Vagina (tissue), 2 donors: ENCODE measurements at places on chromosomes 7 and 10.

- H3K4me1 ChIP-seq = peaks cover 6% of the 10 kb centered on the region
- H3K36me3 ChIP-seq = no peaks in the 10 kb centered on the region
- H3K27ac ChIP-seq = no peak overlapping the region
- no peaks in the 10 kb centered on the region for H3K27me3 ChIP-seq
- H3K4me3 ChIP-seq = no peak overlapping the region
- DNase-seq = no peak
Observed at GRCh38 chr10:87700031-87700796, 40.5 kb downstream of the PAPSS2 start.

DNA sequence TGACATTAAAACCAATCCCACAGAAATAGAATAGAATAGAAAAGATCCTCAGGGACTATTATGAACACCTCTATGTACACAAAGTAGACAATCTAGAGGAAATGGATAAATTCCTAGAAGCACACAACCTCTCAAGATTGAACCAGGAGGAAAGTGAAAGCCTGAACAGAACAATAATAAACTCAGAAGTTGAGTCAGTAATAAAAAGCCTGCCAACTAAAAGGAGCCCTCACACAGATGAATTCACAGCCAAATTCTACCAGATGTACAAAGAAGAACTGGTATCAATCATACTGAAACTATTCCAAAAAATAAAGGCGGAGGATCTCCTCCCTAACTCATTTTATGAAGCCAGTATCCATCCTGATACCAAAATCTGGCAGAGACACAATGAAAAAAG is 220.3 kb upstream of the HPS1 start:
- H3K27me3 ChIP-seq = no peaks in the 10 kb centered on the region
- no peak for DNase-seq
- H3K27ac ChIP-seq = no peak overlapping the region
- H3K36me3 ChIP-seq = no peaks in the 10 kb centered on the region
- H3K4me1 ChIP-seq = no peaks in the 10 kb centered on the region

- no peaks in the 10 kb centered on the region for H3K27me3 ChIP-seq
- no peak overlapping the region for H3K4me3 ChIP-seq
- no peak overlapping the region for H3K27ac ChIP-seq
- H3K36me3 ChIP-seq = peaks cover 12% of the 10 kb centered on the region
- no peaks in the 10 kb centered on the region for H3K4me1 ChIP-seq
Observed at GRCh38 chr10:121844537-121844936, 83.3 kb downstream of the ATE1 start.

- H3K36me3 ChIP-seq = no peaks in the 10 kb centered on the region
- no peak for DNase-seq
- H3K27me3 ChIP-seq = no peaks in the 10 kb centered on the region
- no peak overlapping the region for H3K27ac ChIP-seq
Observed at GRCh38 chr7:82430500-82431465, 12.8 kb downstream of the CACNA2D1 start.

DNA sequence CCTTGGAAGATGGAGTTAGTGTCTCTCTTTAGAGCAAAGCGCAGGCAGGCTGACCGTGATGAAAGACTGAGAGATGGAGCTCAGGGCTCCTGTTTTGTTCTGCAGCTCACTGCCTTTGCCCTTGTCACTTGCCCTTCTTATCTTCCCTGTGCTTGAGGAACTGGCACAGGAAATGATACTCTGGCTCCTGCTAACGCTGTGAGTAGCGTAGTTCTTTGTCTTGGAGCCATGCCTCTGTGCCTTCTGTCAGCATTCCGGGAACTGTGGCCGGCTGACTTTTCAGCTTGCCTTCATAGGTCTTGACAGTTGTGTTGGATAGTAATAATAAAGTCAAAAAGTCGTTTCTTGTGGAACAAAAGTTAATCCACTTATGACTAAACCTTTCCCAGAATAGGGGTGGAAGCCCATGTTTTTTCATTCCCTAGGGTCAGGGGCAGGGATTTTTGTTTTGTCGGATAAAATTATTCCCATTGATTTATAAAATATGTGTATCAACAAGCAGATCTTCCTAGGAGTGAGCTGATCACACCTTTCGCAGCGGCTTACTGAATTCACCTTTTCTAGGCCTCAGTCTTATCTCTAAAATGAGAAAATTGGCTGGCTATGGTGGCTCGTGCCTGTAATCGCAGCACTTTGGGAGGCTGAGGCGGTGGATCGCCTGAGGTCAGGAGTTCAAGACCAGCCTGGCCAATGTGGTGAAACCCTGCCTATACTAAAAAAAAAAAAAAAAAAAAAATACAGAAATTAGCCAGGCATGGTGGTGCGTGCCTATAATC is 16.6 kb upstream of the TMEM236 start:
- no peaks in the 10 kb centered on the region for H3K4me1 ChIP-seq
- H3K27ac ChIP-seq = no peak overlapping the region
- no peak for DNase-seq
- no peak overlapping the region for H3K4me3 ChIP-seq
- H3K36me3 ChIP-seq = no peaks in the 10 kb centered on the region

DNA sequence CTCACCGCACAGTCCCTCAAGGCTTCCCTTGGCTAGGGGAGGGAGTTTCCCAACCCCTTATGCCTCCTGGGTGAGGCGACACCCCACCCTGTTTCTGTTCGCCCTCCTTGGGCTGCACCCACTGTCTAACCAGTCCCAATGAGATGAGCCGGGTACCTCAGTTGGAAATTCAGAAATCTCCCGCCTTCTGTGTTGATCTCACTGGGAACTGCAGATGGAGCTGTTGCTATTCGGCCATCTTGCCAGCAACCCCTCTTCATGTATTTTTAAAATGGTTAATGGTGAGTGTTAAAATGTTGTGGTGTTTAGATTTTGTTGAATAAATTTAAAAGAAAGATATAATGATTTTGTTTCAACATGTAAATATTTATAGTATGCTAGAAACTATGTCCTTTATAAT is 22.0 kb downstream of the UMAD1 start:
- no peak for DNase-seq
- no peak overlapping the region for H3K27ac ChIP-seq
- peaks cover 8% of the 10 kb centered on the region for H3K4me1 ChIP-seq
- H3K27me3 ChIP-seq = no peaks in the 10 kb centered on the region
- no peak overlapping the region for H3K4me3 ChIP-seq

GRCh38 chr10:43200538-43201390 is 62.5 kb downstream of the CSGALNACT2 start:
- H3K27ac ChIP-seq = no peak overlapping the region
- no peaks in the 10 kb centered on the region for H3K36me3 ChIP-seq
- no peaks in the 10 kb centered on the region for H3K27me3 ChIP-seq

DNA sequence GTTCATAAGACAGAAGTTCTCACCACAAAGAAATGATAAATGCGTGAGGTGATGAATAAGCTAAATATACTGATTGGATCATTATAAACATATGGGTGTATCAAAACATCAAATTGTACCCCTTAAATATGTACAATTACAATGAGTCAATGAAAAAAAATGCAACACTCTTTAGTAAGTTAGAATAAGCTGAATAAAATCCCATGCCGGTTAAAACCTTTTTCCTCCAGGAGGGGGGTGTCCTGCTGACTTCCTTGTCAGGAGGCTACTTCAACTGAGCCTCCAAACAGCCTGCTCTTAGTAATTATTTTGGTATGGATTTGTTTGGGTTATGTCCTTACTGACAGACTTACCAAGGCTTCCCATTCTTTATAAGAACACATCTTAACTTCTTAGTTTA is 649.1 kb downstream of the INHBA start:
- no peak overlapping the region for H3K27ac ChIP-seq
- no peaks in the 10 kb centered on the region for H3K4me1 ChIP-seq
- no peak for DNase-seq
- H3K4me3 ChIP-seq = no peak overlapping the region
- no peaks in the 10 kb centered on the region for H3K27me3 ChIP-seq

GRCh38 chr7:90424720-90425119 is 21.5 kb downstream of the CLDN12 start:
- no peaks in the 10 kb centered on the region for H3K27me3 ChIP-seq
- no peaks in the 10 kb centered on the region for H3K36me3 ChIP-seq
- no peak overlapping the region for H3K27ac ChIP-seq

DNA sequence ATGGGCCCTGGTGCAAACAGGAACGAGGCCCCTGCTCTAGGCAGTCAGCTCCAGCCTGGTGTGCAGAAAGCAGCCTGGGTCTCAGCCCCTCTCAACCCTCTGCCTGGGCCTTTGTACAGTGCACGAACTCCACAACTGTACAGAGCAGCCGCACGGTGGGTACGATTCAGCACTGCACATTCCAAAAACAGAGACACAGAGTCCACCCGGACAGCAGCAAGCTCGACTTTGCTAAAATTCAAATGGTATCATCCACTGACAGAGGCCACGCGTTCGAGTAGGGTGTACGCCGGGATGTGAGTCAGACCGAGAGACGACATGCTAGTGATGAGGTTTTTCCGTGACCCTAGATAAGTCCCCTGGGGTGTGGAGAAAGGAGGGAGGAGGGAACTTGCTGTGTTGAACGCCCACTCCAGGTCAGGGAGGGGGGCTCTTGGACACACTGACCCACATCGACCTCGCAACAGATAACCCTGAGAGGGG is 65.6 kb upstream of the PDGFA start:
- no peaks in the 10 kb centered on the region for H3K27me3 ChIP-seq
- no peaks in the 10 kb centered on the region for H3K4me1 ChIP-seq
- no peak overlapping the region for H3K4me3 ChIP-seq
- no peak overlapping the region for H3K27ac ChIP-seq
- no peaks in the 10 kb centered on the region for H3K36me3 ChIP-seq
- DNase-seq = no peak

- H3K4me3 ChIP-seq = peak overlapping the region; percentile 96
- no peak overlapping the region for H3K27ac ChIP-seq
- peaks cover 24% of the 10 kb centered on the region for H3K4me1 ChIP-seq
- H3K36me3 ChIP-seq = no peaks in the 10 kb centered on the region
Observed at GRCh38 chr10:7817984-7818294, 366 bp upstream of the TAF3 start.

DNA sequence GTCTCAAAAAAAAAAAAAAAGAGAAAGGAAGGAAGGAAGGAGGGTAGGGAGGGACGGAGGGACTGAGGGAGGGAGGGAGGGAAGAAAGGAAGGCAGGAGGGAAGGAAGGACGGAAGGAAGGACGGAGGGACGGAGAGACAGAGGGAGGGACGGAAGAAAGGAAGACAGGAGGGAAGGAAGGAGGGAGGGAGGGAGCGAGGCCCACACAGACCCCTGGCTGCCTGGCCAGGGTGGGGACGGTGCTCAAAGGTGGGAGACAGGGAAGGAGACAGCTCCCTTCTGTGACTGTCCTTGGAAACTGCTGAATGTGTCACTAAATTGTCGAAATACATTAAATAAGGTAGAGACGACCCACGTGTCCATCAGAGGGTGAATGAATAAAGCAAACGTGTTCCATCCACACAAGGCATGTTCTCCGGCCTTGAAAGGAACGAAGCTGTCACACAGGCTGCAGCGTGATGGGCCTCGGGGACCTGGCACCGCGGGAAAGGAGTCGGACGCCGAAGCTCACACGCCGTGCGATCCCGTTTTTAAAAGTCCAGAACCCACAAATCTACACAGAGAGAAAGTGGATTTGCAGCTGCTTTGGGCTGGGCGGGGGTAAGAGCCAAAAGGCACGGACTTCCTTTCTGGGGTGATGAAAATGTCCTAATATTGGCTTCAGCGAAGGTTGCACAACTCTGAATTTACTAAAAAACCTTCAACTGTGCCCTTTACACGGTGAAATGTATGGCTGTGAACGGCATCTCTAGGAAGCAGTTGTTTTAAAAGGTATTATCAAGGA is 23.3 kb downstream of the ADAP1 start:
- H3K4me3 ChIP-seq = no peak overlapping the region
- no peaks in the 10 kb centered on the region for H3K27me3 ChIP-seq
- no peak overlapping the region for H3K27ac ChIP-seq
- H3K4me1 ChIP-seq = no peaks in the 10 kb centered on the region

- H3K4me3 ChIP-seq = peak overlapping the region; percentile 97
- peaks cover 52% of the 10 kb centered on the region for H3K4me1 ChIP-seq
- DNase-seq = no peak
- no peaks in the 10 kb centered on the region for H3K36me3 ChIP-seq
- no peaks in the 10 kb centered on the region for H3K27me3 ChIP-seq
Observed at GRCh38 chr10:71848325-71849275, 2.5 kb downstream of the PSAP start.

- DNase-seq = no peak
- no peaks in the 10 kb centered on the region for H3K27me3 ChIP-seq
- H3K4me3 ChIP-seq = peak overlapping the region; percentile 99
- peak overlapping the region; percentile 88 for H3K27ac ChIP-seq
Observed at GRCh38 chr7:92528958-92529264, 316 bp downstream of the RBM48 start.

- no peak overlapping the region for H3K27ac ChIP-seq
- no peaks in the 10 kb centered on the region for H3K36me3 ChIP-seq
- H3K27me3 ChIP-seq = no peaks in the 10 kb centered on the region
- no peak for DNase-seq
Observed at GRCh38 chr7:147990942-147991341, 599.6 kb upstream of the C7orf33 start.

DNA sequence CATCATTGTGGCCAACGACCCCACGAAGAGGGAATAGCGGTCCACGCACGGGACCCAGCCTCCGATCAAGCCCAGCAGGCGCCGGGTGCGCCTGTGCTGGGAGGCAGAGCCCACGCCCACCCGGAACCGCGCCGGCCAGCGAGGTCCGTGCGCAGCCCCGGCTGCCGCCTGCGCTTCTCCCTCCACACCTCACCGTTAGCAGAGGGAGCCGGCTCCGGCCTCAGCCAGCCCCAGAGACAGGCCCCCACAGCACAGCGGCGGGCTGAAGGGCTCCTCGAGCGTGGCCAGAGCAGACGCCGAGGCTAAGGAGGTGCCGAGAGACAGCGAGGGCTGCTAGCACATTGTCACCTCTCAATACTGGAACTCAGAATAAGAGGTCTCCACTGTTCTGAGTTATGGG is 3.6 kb downstream of the ITPRID1 start:
- no peaks in the 10 kb centered on the region for H3K4me1 ChIP-seq
- H3K4me3 ChIP-seq = no peak overlapping the region
- no peaks in the 10 kb centered on the region for H3K36me3 ChIP-seq
- H3K27me3 ChIP-seq = no peaks in the 10 kb centered on the region
- no peak for DNase-seq
